ENCODE measurements at places on chromosomes 2 and 18.
A peak's percentile ranks its signal among the peaks of the same experiment; 100 is the strongest.

GRCh38 chr18:63177259-63177658, 142.3 kb downstream of the BCL2 start:
- no peak for DNase-seq

DNA sequence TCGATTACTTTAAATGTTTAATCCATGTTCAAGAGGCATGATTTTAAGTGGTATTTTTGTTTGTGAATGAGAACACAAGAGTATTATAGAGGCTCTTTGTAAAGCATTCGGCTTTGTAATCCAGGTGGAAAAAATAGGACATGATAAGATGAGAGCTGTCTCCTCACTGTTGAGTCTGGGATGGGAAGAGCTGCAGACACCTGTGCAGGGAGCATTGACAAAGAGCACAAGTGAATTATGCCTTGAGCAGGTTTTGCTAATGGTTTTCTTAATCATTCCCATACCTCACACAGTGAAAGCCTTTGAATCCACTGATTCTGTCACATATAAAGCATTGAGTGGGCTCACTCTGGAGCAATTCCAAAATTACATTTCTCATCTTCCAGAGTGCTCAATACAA, 9.6 kb downstream of the COL6A3 start:
- DNase-seq = no peak

GRCh38 chr2:223737207-223737606, 100.2 kb downstream of the AP1S3 start:
- DNase-seq = no peak

DNA sequence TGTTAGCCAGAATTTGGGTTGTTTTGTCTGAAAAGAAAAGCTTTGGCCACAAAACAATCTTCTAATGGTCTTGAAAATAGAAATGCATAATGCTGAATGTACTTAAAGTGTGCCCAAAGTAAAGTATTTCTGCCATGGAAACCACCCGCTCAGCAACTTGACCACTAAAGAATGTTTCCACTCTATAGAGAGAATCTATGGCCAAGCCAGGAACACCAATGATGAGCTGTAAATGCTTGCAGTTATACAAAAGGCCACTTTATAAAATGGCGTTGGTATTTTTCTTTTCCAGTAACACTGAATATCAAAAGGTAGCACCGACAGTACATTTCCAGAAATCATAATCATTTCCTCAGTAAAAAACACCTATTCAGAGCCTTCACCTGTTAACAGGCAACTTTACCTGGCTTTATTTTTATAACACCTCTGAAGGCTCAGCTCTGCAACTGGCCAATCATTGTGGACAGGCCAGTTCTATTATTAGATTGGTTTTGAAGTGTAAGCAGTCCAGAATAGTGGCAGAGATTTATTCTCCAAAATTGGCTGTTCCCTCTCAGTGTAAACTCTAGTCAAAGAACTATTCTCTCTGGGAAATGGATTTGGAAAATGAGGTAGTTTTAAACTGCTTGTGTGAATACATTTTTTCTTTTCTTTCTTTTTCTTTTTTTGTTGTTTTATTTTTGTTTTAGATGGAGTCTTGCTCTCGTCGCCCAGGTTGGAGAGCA, 36.1 kb downstream of the SLC40A1 start:
- no peak for DNase-seq

- DNase-seq = no peak
Measured at GRCh38 chr18:42164556-42164955, 209.5 kb downstream of the PIK3C3 start.

DNA sequence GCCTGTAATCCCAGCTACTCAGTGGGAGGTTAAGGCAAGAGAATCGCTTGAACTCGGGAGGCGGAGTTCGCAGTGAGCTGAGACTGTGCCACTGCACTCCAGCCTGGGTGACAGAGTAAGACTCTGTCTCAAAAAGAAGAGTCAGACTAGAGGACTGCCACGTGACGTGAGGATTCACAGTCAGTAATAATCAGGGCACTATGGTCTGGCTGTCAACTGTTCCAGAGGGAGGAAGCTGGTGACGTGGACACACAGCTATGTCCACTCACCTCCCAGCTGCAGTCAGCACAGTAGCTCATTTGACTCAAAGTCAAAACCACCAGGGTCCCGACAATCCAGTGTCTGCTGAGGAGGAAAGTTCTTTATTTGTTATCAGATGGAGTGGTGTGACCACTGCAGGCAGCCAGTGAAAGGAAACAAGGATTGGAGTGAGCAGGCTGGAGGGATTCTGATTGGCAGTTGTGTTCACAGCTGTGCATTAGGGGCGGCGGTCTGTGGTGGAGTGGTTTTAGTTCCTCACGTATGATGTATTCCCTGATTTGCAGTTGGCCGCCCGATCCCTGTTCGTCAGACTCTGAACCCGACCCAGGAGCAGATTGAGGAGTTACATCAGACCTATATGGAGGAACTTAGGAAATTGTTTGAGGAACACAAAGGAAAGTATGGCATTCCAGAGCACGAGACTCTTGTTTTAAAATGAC, 37.9 kb downstream of the MOGAT1 start:
- peak; percentile 60 for DNase-seq

Measured in CD4-positive, alpha-beta T cell treated with Interleukin-15 for 1 hour (primary cell).